Kidney (tissue), 22 donors: ENCODE measurements at places on chromosomes 6 and 20. TPM values are rescaled to one million over a fixed set of nuclear protein-coding genes. Genes with fewer than 3 reads are reported as not detected.

- DNase-seq: peak; percentile 78
These were observed 55.9 kb downstream of the TBC1D7 start for GRCh38 chr6:13272131-13273046.

DNA sequence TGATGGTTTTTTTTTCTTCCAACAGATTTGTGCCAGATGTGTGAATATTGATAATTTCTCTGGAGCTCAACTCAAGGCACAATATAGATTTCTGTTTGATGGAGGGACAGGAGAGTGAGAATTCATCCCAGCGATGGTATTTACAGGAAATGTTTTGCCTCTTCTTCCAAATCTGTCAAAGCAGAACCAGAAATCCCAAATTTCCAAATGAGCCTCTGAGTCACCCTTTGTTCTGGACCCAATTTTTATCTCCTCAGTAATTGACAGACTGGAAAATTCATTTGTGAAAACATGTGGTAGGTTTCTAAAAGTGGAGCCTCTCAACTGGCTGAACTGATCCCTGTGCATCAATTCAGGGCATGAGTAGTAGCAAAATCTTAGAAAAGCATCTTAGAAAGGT, 223.2 kb upstream of the TSHZ2 start:
- no peak for DNase-seq

GRCh38 chr20:56004611-56005388, 519 bp downstream of the CBLN4 start:
- DNase-seq: peak; percentile 0

Gene SLC44A4
- 37.4 TPM for polyA plus RNA-seq

Gene SLA2
- 0.24 TPM for polyA plus RNA-seq

- DNase-seq: no peak
These were observed 493.8 kb downstream of the NKAIN2 start for GRCh38 chr6:124297507-124297906.

DNA sequence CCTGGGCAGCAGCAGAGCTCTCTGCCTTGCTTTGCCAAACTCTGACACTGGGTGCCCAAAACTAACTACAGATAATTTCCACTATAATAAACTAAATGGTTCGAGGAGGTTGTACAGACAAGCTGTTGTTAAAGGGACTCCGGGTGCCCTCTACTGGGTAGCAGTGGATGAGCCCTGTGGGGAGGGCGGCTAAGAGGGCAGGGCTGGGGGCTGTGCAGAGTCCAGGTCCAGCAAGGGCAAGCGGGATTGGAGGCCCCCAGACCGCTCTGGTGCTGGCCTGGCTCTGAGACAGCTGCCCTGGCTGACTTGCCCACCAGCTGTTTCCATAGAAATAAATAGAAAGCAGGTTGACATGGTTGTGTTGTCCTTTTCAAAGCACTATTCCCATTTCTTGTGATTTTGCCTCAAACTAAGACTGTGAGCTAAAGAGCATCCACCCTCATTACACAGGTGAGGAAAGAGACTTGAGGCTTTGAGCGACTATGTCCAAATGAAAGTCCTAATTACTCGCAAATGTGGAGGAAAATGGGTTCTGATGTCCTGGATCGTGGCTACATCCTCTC, 167.6 kb upstream of the CST7 start:
- DNase-seq: no peak

Gene KHDRBS2
- polyA plus RNA-seq: not detected

GRCh38 chr6:16849280-16849987, 88.2 kb upstream of the ATXN1 start:
- DNase-seq: no peak
